ENCODE measurements at places on chromosomes 2 and 18.

GRCh38 chr2:26809211-26809610 lies 23.4 kb downstream of the CENPA start:
- DNase-seq = no peak

GRCh38 chr2:17303521-17303920 lies 214.7 kb downstream of the RAD51AP2 start:
- no peak for DNase-seq

GRCh38 chr2:73992036-73992435 lies 7.3 kb downstream of the TET3 start:
- no peak for DNase-seq

- DNase-seq = no peak
Measured at GRCh38 chr2:187475499-187476248, 27.6 kb upstream of the CALCRL start.

- DNase-seq = no peak
Measured at GRCh38 chr2:152925547-152926448, 207.4 kb downstream of the ARL6IP6 start.

- no peak for DNase-seq
Measured at GRCh38 chr18:73047688-73048087, 179.9 kb upstream of the NETO1 start.

- DNase-seq = no peak
Measured at GRCh38 chr2:197248001-197248401, 62.6 kb downstream of the ANKRD44 start.

GRCh38 chr2:207330912-207331311 lies 165.2 kb upstream of the KLF7 start:
- DNase-seq = no peak

DNA sequence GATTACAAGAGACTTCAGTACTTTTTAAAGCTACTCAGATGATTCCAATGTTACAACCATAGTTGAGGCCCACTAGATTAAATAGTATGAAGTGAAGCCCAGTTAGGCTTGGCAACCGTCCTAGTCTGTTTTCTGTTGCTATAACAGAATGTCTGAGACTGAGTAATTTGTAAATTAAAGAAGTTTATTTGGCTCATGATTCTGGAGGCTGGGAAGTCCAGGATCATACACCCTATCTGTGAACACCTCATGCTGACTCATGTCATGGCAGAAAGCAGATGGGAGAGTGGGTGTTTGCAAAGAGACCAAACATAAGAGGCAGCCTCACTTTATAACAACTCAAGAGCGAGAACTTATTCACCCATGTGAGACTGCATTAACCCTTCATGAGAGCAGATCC lies 63.1 kb downstream of the CCDC150 start:
- no peak for DNase-seq

DNA sequence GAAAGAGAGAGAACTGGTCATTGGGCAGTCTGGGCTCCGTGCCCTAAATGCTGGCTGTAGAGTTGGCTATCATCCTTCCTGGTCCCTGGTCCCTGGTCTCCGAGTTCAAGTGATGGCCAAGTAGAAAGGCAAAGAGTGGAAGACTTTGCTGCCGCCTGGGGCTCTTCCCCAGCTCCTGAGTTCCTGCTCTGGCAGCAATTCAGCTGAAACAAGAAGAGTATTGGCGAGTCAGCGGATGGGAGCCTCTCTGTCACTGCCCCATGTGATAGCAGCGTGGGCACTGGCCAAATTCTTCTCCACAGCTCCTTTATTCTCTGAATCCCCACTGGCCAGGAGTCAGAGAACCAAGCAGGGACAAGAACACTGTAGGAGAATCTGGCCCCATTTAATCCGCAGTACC lies 351.0 kb upstream of the POU3F3 start:
- no peak for DNase-seq

DNA sequence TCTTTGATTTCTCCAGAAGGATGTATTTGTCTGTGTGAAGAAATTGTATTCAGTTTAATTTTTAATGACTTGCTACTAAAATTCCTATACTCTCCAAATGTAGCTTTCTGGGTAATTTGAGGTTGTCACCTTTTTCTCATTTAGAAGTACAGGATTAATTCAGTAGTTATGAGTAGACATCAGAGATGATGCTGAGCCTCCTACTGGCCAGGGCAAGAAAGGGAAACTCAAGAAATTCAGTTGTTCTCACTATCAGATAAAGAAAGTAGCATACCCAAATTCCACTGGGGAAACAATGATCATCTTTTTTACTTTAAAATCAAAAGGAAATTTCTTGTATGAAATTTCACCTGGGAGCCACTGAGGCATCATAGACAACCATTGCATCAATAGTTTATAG lies 199.4 kb downstream of the SATB2 start:
- no peak for DNase-seq
